ENCODE measurements at places on chromosomes 3 and 15.
A peak's percentile ranks its signal among the peaks of the same experiment; 100 is the strongest.

DNA sequence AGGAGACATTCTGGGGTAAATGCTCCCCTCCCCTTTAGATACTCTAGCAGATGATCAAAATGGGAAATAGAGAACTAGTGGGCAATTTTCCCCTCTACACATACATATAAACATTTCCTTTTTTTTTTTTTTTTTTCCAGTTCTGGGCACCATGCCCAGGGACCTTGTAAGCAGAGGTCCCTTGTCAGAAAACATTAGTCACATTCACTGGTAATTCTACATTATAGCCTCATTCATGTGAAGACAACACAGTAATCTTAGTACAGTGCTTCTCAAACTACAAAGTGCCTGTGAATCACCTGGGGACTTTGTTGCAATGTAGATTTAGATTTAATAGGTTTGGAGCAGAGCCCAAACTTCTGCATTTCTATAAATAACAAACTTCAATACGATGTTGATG, 60.1 kb upstream of the ACTC1 start:
- peak; percentile 6 for DNase-seq

GRCh38 chr15:23570486-23570885, 5.0 kb downstream of the MKRN3 start:
- no peak for DNase-seq

- no peak for DNase-seq
Measured at GRCh38 chr3:70000563-70001081, 1.1 kb downstream of the SAMMSON start.

DNA sequence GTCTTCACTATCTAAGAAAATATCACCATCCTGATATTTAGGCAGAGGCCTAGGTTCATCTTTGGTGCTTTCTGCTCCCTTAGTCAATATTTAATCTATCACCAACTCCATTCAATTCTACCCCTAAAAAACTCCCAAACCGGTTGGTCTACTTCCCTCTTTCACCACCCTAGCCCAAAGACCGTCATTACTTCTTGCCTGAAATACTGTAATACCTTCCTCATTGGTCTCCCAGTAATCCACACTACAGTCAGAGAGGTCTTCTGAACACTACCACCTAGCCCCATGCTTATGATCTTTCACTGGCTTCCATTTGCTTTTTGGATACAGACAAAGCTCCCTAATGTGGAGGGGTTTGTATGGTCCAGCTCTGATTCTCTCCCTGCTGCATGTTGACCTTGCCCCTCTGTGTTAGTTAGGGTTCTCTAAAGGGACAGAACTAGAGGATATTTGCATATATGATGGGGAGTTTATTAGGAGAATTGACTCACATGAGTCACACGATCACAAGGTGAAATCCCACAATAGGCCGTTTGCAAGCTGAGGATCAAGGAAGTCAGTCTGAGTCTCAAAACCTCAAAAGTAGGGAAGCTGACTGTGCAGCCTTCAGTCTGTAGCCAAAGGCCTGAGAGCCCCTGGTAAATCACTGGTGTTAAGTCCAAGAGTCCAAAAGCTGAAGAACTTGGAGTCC, 36.4 kb upstream of the ATP2C1 start:
- no peak for DNase-seq

DNA sequence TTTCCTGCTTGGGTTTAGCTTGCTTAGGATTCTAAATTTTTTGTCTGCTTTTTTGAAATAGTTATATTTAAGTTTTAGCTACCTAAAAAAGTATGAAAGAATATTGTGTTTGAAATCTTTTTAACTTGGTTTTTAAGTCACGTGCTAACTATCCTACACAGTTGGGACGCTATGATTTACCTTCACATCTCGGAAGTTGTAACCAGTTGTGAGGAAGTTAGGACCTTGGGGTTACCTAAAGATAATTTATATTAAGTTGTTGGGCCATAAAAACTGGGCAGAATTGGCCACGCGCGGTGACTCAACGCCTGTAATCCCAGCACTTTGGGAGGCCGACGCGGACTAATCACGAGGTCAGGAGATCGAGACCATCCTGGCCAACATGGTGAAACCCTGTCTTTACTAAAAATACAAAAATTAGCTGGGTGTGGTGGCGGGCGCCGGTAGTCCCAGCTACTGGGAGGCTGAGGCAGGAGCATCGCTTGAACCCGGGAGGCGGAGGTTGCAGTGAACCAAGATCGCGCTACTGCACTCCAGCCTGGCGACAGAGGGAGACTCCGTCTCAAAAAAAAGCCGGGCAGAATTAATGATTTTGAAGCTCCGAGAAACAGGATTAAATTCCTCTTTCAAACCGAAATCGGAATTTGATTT, 1.0 kb downstream of the ZFAND6 start:
- DNase-seq: no peak

- no peak for DNase-seq
Measured at GRCh38 chr3:49273825-49274532, 3.1 kb downstream of the C3orf62 start.

- no peak for DNase-seq
Measured at GRCh38 chr3:55226696-55227095, 260.4 kb downstream of the WNT5A start.

- no peak for DNase-seq
Measured at GRCh38 chr3:58242340-58242739, 4.7 kb downstream of the ABHD6 start.

DNA sequence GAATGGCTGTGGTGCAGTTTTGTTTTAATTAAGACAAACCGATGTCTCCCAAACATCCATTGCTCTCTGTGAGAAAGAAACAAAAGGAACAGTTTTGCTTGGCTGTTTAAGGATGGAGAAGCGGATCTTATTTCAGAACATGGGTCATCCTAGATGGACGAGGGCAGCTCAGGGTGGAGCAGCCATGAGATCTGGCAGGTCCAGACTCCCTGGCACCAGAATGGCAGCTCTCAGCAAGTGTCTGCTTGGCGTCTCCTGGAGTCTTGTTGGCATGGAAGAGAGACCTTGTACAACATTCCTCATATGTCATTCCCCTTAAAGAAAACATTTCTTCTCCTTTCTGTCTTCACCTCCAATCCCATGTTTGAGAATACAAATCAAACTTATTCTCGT, 93.8 kb downstream of the ADAMTSL3 start:
- no peak for DNase-seq

GRCh38 chr3:119405315-119405714, 58.1 kb downstream of the TMEM39A start:
- DNase-seq: no peak

GRCh38 chr3:105790534-105790933, 78.3 kb downstream of the CBLB start:
- DNase-seq: no peak

- DNase-seq: no peak
Measured at GRCh38 chr15:24684313-24684712, 8.7 kb downstream of the NPAP1 start.

DNA sequence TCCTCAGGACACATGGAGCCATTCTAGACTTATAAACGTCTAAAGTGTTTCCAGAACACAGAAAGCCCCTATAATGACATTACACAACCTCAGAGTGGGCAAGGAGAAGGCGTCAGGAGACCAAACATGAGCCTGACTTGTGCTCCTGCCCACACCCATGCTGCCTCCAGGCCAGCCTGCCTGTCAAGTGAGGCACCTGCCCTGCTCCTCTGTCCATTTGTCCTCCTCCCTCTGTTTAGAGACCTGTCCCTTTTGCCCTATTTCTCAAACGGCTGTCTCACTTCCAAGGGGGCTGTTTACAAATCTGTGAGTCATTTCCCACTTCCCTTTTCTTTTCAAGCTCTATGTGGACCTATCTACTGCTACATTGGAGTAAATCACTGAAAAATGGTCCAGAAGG, 21.0 kb downstream of the ZDHHC3 start:
- no peak for DNase-seq

DNA sequence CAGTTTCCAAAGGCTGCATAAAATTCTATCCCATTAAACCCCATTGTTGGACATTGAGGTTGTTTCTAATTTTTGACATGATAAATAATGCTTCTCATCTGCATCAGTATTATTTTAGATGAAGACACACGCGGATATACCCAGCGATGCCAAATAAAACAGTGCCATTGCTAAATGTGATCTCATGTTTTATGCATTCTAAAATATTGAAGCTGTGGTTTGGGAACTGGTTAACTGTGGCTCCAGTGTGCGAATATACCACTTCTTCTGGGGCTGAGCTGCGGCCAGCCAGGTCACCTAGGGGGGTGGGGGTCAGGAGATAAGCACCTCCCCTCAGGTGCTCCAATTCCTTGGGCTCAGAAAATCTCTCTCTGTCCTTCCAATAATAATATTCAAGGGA, 230.0 kb downstream of the ADAMTS9 start:
- DNase-seq: no peak

DNA sequence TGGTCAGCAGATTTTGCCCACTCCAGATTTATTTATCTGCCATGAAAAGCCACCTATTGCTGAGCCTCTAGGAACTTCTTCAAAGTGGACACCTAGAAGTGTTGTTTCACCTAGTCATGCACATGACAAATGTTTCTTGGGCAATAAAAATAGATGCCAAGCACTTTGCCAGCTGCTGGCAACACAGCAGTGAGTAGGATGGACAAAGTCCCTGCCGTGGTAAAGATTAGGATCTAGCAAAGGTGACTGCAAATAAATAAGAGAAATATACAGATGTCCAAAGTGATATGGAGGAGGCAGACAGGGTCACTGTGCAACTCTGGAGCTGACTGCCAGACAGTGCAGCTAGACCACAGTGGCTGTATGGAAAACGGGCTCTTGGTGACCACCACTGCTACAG, 137.9 kb downstream of the SUCLG2 start:
- no peak for DNase-seq

DNA sequence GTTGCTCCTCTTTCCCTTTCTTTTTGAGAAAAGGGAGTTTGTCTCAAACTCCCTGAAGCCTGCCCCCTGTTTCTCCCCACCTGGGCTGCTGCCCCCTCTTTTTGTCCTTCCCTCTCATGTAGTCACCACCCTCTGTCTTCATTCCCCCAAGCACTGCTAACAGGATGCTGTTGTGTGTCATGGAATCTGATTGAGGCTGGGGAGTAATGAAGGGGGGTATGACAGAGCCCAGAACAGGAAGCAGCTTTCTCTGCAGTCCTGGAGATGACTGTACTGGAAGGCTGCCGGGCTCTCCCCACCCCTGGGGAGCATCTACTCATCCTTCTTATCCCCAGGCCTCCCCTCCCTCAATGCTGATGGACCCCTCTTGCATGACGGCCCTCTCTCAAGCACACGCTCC, 181.6 kb downstream of the ABHD5 start:
- no peak for DNase-seq

DNA sequence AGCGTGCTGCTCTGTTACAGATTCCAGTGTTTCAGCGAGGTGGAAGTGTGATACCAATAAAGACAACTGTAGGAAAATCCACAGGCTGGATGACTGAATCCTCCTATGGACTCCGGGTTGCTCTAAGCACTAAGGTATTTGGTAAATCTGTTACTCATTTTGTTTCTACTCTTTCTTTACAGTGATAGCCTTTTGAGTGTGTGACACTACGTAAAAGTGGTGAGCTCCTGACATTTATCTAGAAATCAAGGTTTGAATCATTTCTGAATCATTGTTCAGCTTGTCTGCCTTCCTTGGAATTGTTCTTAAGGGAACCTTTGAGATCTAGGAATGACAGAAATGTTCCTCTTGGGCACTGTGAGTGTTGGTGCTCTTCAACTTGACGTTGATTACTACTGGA, 11.2 kb upstream of the CAPN3 start:
- no peak for DNase-seq

DNA sequence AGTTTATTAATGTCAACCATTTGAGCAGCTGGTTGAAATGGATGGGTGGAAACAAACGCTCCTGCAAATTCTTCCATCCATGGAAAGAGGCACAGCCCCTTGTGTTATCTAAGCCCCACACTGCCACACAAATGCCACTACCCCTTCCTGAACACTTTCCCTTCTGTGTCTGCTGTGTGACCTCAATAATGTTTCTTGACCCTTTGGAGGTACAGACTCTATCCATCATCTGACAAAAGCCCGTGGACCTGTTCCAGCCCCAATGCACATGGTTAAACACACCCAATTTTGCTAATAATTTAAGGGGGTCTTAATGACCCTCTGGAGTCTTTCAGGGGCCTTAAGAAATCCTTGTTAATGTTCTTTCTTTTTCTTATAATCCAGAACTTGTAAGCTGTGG, 482.2 kb upstream of the CFAP20DC start:
- no peak for DNase-seq

GRCh38 chr15:99925661-99926461, 192.6 kb upstream of the LYSMD4 start:
- DNase-seq: no peak

GRCh38 chr3:178568155-178568731, 32.0 kb downstream of the KCNMB2 start:
- DNase-seq: no peak

- DNase-seq: no peak
Measured at GRCh38 chr3:123380261-123380660, 68.6 kb downstream of the ADCY5 start.

- DNase-seq: no peak
Measured at GRCh38 chr3:134375582-134376384, 1.5 kb upstream of the AMOTL2 start.

DNA sequence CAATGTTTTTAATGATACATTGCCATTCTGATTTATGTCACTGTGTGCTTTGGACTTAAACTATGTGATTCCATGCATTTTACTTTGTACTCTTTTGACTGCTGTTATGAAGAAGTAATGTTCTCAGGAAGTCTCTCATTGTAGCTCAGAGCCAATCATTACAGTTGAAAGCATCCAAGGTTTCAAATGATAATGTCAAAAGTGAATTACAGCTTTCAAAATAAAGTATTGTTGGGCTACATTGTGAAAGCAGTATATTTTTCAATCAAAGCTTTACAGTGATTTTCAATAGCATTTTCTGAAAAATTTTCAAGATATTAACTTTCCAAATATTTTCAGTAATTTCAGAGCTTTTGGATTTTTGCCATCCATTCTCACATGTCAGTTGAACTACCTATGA, 243.6 kb downstream of the ZIC4 start:
- DNase-seq: no peak

- no peak for DNase-seq
Measured at GRCh38 chr15:47514200-47514652, 203.1 kb upstream of the SEMA6D start.

DNA sequence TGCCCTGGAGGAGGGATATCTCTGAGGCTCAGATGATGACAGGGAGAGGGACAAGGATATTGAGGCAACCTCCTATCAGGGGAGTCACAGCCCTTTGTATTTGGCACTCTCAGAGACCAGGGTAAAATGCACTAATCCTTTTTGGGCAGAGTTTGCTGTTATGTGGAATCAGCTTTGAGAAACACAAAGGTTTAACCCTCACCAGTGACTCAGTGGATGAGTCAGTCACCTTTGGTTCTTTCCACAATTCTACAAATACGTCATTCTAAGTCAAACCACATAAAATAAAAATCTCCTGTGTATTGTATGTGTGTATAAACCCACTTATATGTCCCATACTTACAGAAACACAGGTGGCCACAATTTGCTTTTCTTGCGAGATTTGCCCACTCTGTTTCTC, 5.1 kb downstream of the LSAMP start:
- no peak for DNase-seq

Data from NCI-H1436 (cell line).